ENCODE measurements at places on chromosomes 4 and X.

DNA sequence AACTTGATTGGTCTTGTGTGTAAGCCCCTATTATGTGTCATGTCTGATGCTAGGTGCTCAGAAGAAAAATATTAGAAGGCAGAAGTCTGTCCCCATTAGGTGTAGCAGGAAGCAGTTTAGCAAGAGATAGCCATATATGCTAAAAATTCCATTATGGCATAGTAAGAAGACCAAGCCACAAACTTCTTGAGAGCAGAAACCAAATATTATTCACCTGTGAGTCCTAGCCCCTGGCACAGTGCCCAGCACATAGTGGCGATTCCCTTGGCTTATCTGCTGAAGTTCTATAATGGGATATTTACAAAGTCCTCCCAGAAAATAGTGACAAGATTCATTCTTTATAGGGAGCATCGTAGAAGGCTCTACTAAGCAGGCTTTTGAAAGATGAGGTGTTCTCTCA lies 174.4 kb downstream of the RAB28 start:
- H3K4me3 ChIP-seq: no peak overlapping the region
- no peaks in the 10 kb centered on the region for H3K27me3 ChIP-seq
- H3K36me3 ChIP-seq: peaks cover 7% of the 10 kb centered on the region
- H3K4me1 ChIP-seq: peaks cover 5% of the 10 kb centered on the region

DNA sequence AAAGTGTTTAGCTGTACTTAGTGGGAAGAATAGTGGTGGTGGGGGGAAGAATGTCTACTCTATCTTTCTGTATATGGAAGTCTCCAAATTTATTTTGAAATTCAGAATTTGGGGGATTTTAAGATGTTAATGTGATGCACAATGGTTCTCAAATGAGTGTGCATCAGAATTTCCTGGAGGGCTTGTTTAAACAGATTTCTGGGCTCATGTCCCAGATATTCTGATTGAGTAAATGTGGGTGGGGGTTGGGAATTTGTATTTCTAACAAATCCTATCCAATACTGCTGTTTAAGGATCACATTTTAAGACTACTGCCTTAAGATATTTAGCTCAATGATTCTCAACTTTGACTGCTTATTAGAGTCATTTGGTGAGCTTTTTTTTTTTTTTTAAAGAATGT lies 15.1 kb upstream of the INTS6L start:
- no peak overlapping the region for H3K4me3 ChIP-seq
- DNase-seq: no peak
- no peak overlapping the region for H3K27ac ChIP-seq
- no peaks in the 10 kb centered on the region for H3K4me1 ChIP-seq

DNA sequence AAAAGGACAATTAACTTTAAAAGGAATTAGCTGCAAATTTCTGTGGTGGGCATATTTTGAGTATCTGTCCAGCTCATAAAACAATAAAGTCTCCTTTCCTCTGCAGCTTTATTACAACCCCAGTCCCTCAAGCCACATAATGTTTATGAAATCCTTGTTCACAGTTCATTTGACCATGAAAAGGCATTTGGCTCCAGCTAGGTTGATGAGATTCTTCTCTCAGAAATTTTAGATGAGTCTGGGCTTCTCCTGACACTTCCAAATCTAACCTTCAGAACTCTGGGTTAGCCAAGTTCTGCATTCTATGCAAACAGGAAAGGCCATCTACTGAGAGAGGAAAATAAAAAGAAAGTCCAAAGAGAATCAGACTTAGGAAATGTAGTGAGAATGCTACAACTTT lies 156.8 kb downstream of the GRXCR1 start:
- H3K4me3 ChIP-seq: no peak overlapping the region
- no peaks in the 10 kb centered on the region for H3K27me3 ChIP-seq
- H3K36me3 ChIP-seq: no peaks in the 10 kb centered on the region
- DNase-seq: no peak
- H3K27ac ChIP-seq: no peak overlapping the region

- peaks cover 8% of the 10 kb centered on the region for H3K36me3 ChIP-seq
- no peaks in the 10 kb centered on the region for H3K4me1 ChIP-seq
- H3K27me3 ChIP-seq: no peaks in the 10 kb centered on the region
- DNase-seq: no peak
- H3K4me3 ChIP-seq: no peak overlapping the region
- H3K27ac ChIP-seq: no peak overlapping the region
These were observed 5.0 kb downstream of the SLC6A8 start for GRCh38 chrX:153692611-153693156.

Data from memory B cell (primary cell).